GM18507 (cell line): ENCODE measurements at places on chromosomes 1 and 21.

DNA sequence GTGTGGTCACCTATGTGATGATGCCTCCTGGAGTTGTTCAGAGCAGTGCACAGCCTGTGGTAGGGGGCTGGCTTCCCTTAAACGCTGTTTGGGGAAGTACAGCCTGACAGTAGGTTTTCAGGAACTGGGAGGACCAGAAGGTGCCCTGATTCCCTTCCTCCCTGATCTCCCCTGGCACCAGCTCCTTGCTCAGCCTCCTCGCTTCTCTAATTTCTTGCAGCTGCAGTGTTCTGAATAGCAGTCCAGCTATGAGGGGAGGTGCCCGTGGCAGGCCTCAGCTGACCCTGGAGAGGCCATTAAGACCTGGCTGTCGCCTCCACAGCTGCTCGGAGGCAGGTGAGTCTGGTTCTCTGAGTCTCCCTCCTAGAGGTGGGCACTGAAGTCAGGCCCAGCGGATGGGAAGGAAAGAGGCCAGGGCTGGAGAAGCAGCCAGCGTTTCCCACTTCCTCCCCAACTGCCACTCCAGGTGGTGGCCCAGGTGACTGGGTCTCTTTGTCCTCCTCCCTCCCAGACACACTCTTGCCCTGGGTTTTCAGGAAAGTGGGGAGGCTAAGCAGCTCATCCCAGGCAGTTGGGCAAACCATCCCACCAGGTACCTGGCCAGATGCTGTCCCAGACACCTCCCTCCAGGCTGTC is 52.0 kb upstream of the RPL11 start:
- DNase-seq, result no peak

GRCh38 chr1:187903223-187903622 is 1074.5 kb downstream of the PLA2G4A start:
- DNase-seq, result no peak

DNA sequence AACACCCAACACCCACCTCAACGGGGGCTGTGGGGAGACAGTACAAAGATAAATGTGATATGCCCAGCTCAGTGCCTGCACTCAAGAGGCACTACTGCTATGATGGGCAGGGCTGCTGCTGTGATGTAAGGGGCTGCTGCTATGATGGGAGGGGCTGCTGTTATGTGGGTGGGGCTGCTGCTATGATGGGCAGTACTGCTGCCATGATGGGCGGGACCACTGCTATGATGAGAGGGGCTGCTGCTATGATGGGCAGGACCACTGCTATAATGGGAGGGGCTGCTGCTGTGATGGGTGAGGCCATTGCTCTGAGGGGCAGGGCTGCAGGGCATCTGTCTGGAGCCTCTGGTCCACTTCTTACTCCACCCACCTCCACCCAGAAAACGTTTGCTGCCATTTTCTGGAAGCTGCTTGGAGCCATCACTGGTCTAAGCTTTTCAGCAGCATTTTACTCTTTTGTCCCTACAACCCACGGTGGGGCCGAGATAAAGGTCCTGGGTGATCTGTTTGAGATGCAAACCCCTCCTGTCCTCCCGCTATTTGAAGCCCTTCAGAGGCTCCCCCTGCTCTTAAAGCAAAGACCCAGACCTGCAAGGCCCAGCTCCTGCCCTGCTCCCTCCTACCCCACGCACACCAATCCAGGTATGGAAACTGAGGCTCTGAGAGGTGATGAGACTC is 656.9 kb downstream of the PTPRU start:
- DNase-seq, result no peak

DNA sequence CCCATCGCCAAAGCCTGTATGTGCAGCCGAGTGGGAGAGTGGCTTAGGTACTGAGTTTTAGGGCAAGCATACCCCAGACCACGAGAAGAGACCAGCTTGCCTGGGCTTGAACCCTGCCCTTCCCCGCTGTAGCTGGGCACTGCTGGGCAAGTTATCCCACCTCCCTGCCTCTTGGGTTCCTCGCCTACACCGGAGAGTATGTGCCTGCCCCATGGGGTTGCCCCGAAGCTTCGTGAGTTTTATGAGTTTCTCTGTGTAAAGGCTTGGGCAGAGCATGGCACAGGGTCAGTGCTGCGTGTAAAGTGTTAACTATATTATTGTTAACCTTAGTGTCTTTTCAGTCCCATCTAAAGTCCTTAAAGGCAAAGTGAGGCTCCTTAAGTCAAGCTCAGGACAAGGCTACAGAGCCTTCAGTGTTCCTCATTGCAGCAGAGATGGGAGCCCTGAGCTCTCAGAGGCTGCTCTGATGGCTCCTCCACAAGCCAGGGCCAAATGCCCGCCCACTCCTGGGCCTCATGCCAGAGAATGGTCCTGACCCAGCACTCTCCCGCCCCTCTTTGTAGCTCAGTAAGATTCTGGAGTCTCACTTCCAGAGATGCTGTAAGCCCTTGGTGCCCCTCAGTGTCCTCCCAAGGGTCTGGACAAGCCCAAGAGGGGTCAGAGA is 37.0 kb upstream of the KCNA10 start:
- DNase-seq, result no peak

- no peak for DNase-seq
Measured at GRCh38 chr1:31904339-31905092, 33.7 kb downstream of the PTP4A2 start.

DNA sequence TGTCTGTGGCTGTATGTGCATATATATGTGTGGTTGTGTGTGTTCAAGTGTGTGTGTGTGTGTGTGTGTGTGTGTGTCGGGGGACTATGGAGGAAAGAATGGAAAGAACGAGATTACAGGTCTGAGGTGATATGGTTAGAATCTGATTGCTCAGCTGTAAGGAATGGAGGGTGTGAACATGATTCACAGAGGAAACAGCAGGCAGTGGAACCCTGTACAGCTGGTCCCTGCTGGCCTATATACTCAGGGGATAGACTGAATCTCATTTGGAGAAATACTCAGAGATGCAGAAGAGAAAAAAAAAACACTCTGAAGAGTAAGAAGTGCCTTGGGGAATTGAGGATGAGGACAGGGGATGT is 180.1 kb upstream of the ESRRG start:
- DNase-seq, result no peak

GRCh38 chr21:41536076-41536826 is 28.3 kb upstream of the TMPRSS2 start:
- DNase-seq, result no peak

GRCh38 chr1:224489534-224490365 is 55.2 kb upstream of the WDR26 start:
- DNase-seq, result no peak

GRCh38 chr1:181129771-181130606 is 41.5 kb downstream of the IER5 start:
- no peak for DNase-seq

GRCh38 chr1:51950701-51951100 is 39.8 kb downstream of the RAB3B start:
- no peak for DNase-seq

DNA sequence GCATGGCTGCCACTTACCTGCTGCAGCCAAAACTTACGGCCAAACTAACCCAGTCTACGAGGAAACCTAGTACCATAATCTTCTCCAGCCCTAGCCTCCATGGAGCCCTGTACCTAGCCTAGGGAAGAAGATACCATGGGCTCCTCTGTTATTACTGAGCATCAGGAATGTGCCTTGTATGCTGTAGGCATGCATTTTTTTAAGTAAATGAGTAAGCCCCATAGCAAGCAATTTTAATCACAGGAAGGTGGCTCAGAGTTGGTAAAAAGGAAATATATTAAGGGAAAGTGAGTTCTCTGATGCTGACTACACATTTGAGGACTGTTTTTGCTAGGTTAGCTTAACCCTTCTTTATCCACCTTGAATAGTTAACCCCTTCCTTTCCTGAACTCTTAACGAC is 21.2 kb downstream of the NFASC start:
- no peak for DNase-seq

GRCh38 chr1:67304023-67304422 is 3.6 kb upstream of the IL12RB2 start:
- DNase-seq, result no peak

- no peak for DNase-seq
Measured at GRCh38 chr1:41774471-41774990, 144.2 kb downstream of the HIVEP3 start.

- no peak for DNase-seq
Measured at GRCh38 chr1:67537667-67538018, 107.4 kb upstream of the SERBP1 start.

DNA sequence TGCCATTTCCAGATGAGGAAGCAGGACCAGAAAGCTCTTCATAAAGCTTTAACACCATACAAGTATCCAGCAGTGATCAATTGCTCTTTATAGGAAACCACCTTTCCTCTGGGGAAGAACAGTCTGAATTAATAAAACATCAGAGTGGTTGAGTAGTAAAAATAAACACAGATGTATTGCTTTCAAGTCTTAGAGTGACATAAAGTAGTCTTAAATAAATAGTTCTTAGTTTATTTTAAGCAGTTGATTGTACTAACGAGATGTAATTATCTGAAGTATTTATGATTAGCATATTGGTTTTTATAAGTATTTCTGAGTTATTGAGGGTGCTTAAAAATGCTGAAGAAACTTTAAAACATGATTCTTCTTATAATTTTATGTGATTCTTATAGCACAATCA is 67.0 kb downstream of the PRKAA2 start:
- no peak for DNase-seq

- no peak for DNase-seq
Measured at GRCh38 chr1:193036337-193037047, 22.7 kb downstream of the UCHL5 start.

- no peak for DNase-seq
Measured at GRCh38 chr1:238753252-238753651, 633.1 kb upstream of the CHRM3 start.

DNA sequence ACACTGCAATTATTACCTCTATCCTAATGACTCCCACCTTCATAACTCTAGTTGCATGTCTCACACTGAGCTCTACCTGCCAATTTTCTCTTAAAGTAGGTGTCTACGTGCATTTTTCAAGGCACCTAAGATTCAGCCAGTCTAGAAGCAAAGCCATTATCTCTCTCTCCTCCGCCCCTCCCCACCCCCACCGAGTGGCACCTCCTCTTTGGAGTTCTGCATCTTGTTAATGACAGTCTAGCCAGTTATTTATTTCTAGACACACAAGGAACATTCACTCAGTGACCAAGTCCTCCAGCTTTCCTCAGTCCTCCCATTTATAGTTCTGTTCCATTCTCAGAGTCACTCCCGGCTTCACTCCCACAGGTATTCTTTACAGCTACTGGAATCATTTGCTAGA is 47.6 kb downstream of the ASTN1 start:
- DNase-seq, result no peak

- DNase-seq, result no peak
Measured at GRCh38 chr1:228164561-228165371, 838 bp upstream of the IBA57 start.

- DNase-seq, result no peak
Measured at GRCh38 chr1:209154912-209155311, 428.6 kb upstream of the CAMK1G start.

- DNase-seq, result no peak
Measured at GRCh38 chr1:224435318-224435763, 744 bp upstream of the WDR26 start.

DNA sequence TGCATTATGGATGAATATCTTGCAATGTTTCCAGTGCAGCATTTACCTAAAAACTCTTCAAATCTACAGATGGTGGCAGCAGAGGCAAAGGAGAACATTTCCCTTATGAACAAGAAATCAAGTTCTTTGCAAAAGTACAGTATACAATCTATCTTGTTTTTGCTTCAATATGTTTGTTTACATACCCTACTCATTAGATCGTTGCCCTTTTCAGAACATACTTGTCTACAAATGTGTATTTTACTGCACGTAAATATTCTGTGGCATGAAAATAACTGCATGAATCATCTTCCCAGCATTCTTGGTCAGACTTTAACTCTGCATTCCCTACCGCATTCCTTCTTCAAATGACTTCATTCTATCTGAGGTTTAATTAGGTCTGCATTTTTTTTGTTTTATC is 212.7 kb downstream of the ZP4 start:
- DNase-seq, result no peak

DNA sequence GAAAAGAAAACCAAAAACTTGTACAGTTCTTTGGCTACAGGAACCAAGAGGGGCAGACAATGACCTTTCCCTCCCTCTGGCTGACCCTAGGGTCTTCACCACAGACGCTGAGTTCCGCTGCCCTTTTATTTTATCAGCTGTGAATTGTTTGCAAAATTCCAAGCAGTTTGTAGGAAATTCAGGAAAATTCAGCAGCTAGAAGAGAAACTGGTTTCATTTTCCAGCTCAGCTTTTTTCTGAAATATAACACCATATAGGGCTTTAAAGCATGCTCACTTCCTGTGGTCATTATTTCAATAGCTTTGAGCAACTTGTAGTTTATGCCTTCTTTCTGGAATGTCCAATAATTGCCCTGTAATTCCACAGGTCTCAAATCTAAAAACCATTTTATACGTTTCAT is 5.5 kb upstream of the PIK3R3 start:
- DNase-seq, result no peak

- no peak for DNase-seq
Measured at GRCh38 chr1:69673321-69673720, 105.6 kb downstream of the LRRC7 start.

DNA sequence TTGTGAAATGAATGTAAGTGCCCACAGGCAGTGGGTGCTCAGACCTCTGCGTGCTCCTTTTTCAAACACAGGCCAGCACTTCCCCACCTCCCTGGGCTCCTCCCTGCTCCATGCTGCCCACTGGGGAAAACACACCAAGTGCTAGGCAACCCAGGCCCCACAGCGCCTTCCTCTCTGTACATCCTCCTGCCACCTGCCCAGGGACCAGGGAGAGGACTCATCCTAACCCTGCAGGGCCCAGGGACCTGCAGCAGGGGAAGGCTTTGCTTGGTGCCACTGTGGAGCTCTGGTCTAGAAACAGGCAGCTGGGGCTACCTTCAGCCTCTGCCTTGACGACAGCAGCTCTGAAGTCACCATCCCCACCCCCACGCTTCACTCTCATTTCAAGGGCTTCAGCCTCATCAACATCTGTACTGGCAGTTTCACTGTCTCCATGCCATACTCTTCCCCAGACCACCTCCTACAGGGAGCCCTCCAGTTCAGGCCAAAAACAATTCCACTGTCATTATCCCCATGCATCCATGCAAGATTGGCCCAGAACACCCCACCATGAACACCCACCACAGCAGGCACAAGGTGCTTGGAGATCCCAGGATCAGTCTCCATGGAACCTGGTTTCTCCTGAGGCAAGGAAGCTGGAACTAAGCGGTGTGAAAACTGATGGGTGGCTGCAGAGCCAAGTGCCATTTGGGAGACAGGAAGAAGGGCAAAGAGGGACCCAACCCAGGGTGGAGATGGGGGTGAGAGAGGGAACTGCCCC is 1.1 kb downstream of the IGSF8 start:
- DNase-seq, result no peak

GRCh38 chr1:176949033-176949662 is 215.4 kb downstream of the ASTN1 start:
- DNase-seq, result peak; percentile 3

GRCh38 chr1:42845866-42846256 is 552 bp upstream of the ZNF691 start:
- DNase-seq, result no peak

- DNase-seq, result no peak
Measured at GRCh38 chr1:79633456-79633855, 626.9 kb upstream of the ADGRL4 start.

DNA sequence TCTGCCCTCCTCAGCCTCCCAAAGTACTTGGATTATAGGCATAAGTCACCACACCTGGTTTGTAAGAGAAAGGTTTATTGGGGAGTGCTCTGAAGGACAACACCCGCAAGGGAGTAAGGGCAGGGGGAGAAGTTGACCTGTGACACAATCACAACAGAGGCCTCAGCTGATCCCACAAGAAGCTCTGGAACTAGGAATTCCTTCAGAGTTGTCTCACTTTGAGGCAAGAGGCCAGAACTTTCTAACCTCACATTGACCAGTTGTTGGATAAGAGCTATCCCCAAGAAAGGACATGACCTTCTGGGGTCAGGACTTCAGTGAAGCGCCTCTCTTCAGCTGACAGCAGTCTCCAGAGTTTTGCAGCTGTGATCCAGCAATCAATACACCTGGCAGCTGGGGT is 27.4 kb upstream of the RC3H1 start:
- DNase-seq, result no peak
